Vagina (tissue), 2 donors: ENCODE measurements at places on chromosomes 12 and 14.

DNA sequence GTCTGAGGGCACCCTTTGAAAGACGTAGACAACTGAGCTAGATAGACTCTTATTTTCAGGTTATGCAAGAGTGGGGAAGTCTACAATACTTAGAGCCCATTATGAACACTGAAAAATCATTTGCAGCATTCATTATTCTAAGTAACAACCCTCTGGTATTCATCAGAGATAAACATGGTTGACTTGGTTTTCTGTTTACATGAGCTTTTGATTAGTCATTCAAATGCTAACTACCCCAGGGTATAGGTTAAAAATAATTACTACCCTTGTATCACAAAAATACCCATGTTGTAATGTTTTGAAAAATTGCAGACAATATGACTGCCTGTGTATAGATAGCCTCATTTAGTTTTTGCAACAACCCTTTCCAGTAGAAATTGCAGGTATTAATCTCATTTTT, 78.5 kb downstream of the PPFIBP1 start:
- no peak for DNase-seq
- no peak overlapping the region for H3K4me3 ChIP-seq

DNA sequence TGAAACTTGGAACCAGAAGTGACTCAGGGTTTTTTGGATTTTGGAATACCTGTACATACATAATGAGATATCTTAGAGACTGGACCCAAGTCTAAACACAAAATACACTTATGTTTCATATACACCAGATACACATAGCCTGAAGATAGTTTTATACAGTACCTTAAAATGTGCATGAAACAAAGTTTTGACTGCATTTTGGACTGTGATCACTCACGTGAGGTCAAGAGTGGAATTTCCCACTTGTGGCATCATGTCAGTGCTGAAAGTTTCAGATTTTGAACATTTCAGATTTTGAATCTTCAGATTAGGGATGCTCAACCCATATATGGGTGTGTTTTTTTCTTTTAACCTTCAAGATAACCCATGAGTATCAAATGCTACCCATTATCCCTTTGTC, 6.6 kb downstream of the SBNO1 start:
- H3K36me3 ChIP-seq: no peaks in the 10 kb centered on the region
- DNase-seq: no peak
- no peaks in the 10 kb centered on the region for H3K27me3 ChIP-seq
- no peak overlapping the region for H3K4me3 ChIP-seq
- no peak overlapping the region for H3K27ac ChIP-seq

DNA sequence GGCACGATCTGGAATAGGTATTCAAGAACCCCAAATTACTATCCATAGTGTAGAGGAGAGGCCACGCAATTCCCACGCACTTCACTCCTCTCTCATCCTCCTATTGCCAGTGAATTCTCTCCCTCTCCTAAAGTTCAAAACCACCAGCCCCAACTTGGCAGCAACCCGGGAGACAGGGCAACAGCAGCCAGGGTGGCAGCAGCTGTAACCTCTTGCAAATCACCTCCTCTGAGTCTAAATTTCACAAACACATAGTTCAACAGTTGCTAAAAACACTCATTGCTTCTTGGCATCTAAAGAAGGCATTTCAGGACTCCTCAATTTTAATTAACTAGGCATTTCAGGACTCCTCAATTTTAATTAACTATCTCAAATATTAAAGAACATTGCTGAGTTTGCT, 37.7 kb upstream of the MANSC4 start:
- no peak for DNase-seq
- no peaks in the 10 kb centered on the region for H3K36me3 ChIP-seq
- no peak overlapping the region for H3K4me3 ChIP-seq
- H3K27ac ChIP-seq: no peak overlapping the region
- no peaks in the 10 kb centered on the region for H3K4me1 ChIP-seq

DNA sequence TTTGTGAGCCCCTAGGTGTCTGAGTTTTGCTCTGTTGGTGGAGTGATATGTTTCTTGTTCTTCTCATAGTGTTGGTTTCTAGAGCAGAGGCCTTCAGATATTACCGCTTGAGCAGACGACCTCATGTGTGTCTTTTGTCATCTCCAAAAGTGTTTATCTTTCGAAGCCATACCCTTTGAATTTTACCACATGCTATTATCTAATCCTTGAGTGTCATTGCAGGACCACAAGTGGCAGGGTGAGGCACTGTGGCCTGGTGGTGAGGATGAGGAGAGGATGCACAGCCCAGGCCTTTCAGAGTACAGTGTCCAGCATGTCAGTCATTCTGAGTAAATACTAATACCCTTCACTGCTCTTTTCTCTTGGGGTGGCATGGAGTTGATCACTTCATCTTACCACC, 57.2 kb upstream of the CISTR start:
- no peak overlapping the region for H3K27ac ChIP-seq
- no peaks in the 10 kb centered on the region for H3K36me3 ChIP-seq
- no peaks in the 10 kb centered on the region for H3K4me1 ChIP-seq
- no peak for DNase-seq
